ENCODE measurements at places on chromosomes 3 and 15.

DNA sequence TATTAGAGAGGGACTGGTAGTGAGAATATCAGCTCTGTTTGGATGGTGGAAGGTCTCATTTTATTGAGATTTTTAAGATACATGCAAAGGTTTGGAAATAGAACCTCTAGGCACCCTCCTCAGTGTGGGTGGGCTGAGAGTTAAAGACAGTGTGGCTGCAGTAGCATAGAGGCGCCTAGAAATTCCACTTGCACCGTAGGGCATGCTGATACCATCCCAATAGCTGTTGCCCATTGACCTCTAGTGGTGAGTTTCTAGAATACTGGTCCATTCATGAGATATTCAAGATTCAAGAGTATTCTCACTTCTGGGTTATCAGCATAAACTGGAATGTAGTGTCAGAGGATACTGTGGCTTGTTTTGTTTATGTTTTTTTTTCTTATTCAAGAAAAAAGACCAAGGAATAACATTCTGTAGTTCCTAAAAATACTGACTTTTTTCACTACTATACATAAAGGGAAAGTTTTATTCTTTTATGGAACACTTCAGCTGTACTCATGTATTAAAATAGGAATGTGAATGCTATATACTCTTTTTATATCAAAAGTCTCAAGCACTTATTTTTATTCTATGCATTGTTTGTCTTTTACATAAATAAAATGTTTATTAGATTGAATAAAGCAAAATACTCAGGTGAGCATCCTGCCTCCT is 87.2 kb downstream of the TGFBR2 start:
- DNase-seq = peak; percentile 48

DNA sequence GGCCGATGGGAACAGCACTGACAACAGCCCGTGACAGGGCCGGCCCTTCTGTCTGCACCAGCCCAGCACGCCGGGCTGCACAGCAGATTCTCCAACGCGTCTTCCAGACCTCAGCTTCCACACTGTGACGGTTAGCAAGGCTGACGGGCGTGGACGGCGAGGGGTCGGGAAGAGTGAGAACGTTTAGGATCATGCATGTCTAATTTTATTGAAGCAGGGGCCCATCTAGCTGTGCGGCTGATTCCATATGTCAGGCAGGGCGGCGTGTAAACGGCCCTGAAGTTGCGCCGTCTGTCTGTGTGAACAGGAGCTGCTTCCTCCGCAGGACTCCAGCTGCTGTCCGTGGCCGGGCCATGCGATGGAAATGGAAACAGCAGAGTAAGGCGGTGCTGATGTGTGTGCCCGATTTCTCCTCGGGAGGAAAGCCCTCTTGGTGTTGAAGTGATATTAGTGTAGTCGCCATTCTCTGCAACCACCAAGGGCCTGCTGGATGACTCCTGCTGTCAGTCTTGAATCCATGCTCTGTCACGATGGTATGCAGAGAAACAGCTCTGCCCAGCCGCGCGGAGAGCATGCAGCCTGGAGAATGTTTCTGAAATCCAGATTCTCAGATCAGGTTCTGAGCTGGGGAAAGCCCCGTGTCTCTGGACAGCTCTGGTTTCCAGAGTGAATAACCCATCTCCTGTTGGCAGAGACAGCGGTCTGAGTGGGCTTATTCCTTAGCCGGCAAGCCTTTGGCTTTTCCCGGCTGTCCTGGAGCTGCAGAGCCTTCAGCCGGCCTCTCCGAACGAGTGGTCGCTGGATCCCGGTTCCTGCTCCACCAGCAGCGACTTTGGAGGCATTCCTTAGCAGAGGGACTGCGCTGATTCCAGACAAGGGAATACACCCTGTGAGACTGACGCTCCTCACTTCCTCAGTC is 158.1 kb upstream of the UBE3A start:
- DNase-seq = no peak

- DNase-seq = no peak
Observed at GRCh38 chr15:20358779-20359414, 182.7 kb downstream of the GOLGA6L6 start.

GRCh38 chr15:43204016-43204901 is 16.6 kb downstream of the EPB42 start:
- DNase-seq = peak; percentile 57

GRCh38 chr3:5186089-5186857 is 1.2 kb upstream of the EDEM1 start:
- DNase-seq = peak; percentile 86

GRCh38 chr3:32398531-32398930 is 6.9 kb downstream of the CMTM7 start:
- DNase-seq = peak; percentile 81

DNA sequence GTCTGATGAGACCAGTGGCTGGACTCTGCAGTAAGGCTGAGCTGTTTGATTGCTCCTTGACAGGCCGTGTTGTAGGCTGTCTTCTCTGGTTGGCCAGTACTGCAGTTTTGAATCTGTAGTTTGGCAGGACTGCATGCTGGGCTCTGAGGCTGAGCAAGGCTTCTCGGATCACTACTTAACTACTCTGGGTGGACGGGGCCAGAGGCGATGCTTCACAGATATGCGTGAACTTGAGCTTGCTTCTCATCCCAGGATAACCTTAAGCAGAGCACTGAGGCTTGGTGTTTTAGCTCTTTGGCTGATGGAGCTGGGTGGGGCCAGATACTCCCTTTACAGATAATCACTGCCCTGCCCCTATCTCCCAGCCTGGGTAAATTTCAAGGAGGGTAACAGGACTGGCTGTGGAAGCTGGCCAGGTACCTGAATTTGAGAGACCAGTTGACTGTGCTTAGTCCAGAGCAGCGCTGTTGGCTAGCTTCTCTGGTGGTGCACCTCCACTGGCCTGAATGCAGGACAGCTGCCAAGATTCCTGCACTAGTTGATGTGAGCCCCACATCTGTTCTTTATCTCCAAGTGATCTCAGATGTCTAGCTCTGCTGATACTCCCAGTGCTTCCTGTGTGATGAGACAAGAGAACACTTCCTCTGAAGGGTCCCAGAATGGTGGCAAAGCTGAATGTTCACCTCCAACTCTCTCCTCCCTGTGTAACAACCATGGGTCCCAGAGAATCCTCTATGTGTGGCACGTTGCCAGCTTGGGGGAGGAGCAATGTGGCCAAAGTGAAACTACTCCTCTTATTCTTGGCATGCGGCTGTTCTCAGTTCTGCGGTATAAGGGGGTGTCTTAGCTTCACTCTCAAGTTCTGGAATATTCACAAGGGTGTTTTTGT is 37.9 kb downstream of the RPL39L start:
- peak; percentile 36 for DNase-seq

- DNase-seq = peak; percentile 34
Observed at GRCh38 chr3:31880020-31880419, 101.0 kb downstream of the OSBPL10 start.

DNA sequence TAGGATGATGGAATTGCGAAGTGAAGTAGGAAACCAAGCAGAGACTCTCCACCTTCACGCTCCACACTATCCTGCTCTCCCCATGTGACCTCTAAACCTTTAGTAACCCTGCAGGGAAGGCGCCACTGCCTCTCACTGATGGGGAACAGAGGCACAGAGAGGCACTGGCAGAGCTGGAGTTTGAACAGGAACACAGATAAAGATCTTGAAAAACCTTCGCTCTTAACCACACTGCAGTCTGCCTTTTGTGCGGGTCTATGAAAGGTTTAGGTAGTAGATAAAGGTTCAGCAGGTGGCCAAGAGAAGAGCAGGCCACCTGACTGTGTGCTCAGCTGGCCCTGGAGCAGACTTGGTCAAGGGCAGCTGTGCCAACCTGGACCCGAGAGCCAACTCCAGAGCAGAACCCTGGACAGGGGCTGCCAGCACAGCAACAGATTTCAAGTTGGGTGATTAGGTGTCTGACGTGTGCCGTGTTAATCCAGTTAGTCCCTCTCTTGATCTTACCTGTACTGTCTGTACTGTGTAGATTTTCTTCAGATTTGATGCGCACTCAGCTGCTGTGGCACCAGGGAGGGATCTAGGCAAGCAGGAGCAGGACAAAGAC is 15.2 kb downstream of the EIF4E3 start:
- DNase-seq = no peak

- DNase-seq = no peak
Observed at GRCh38 chr3:43363621-43364266, 77.4 kb downstream of the SNRK start.

GRCh38 chr3:159238646-159239045 is 436.8 kb downstream of the MFSD1 start:
- DNase-seq = no peak

DNA sequence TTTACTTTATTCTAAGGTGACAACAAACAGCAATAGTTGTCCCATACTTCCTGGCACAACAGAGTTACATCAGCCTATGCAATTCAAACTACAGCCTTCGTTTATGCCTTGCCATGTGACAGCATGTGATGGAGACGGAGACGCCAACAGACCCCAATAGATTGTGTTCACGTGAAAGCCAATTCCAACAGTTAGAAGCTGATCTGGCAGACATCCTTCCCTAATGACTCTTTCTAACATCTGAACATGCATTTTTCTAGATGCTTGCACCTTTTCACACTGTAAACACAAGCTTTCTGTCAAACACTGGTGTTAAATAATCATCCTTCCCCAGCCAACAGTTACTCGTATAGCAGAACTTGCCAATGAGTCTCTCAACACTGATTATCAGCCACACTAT is 694.4 kb upstream of the ALCAM start:
- DNase-seq = no peak

GRCh38 chr3:172904711-172905373 is 154.3 kb downstream of the ECT2 start:
- DNase-seq = no peak

DNA sequence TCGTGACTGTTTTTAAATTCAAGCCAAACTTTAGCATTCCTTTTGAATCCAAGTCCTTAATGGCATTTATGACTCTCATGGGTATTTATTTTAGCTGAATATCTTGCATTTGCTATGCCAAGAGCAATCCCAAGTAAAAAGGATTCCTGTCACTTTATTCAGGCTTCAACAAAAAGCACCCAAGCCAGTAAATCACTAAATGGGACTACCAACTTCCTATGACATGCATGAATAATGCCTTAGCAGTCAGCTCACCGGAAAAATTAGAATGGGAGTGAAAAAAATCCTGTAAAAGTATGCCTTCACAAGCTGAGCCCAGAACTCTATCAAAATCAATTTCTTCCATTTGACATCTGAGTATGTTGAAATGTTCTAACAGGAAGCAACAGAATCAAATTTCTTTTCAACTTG is 1297.9 kb downstream of the ROBO2 start:
- no peak for DNase-seq

GRCh38 chr3:42732829-42733459 is 30.3 kb upstream of the HHATL start:
- no peak for DNase-seq

DNA sequence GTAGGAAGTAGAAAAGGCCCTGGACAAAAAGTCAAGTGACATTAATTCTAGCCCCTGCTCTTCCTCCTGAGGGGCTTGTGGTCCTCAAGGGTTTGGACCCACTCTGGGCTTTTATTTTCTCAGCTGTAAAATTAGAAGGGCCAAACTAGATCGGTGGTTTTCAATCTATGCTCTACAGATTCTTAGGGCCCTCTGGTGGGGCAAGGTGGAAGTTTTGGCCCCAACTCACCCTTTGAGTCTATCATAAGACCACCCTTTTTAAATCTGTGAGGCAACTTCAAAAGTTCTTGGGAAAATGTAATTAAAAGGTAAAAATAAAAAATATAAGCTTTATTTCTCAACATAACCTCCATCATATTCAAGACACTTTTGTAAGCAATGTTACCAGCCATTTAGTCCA is 25.6 kb upstream of the CFAP161 start:
- no peak for DNase-seq

- peak; percentile 55 for DNase-seq
Observed at GRCh38 chr3:37308247-37308646, 133.9 kb upstream of the LRRFIP2 start.

DNA sequence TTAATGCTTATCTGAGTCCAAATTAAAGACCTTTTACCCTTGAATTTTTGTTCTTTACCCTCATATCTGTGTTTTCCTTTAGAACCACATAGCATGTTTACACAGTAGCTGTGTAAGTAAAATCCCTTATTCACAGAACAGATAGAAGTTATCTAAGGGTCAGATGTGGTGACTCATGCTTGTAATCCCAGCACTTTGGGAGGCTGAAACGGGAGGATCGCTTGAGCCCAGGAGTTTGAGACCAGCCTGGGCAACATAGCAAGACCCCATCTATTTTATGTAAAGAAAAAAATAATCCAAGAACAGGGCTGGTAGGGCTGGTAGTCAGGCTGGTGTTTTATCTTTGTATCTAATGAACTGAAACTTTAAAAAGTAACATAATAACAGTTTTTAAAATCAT is 23.2 kb downstream of the NXPE3 start:
- no peak for DNase-seq

DNA sequence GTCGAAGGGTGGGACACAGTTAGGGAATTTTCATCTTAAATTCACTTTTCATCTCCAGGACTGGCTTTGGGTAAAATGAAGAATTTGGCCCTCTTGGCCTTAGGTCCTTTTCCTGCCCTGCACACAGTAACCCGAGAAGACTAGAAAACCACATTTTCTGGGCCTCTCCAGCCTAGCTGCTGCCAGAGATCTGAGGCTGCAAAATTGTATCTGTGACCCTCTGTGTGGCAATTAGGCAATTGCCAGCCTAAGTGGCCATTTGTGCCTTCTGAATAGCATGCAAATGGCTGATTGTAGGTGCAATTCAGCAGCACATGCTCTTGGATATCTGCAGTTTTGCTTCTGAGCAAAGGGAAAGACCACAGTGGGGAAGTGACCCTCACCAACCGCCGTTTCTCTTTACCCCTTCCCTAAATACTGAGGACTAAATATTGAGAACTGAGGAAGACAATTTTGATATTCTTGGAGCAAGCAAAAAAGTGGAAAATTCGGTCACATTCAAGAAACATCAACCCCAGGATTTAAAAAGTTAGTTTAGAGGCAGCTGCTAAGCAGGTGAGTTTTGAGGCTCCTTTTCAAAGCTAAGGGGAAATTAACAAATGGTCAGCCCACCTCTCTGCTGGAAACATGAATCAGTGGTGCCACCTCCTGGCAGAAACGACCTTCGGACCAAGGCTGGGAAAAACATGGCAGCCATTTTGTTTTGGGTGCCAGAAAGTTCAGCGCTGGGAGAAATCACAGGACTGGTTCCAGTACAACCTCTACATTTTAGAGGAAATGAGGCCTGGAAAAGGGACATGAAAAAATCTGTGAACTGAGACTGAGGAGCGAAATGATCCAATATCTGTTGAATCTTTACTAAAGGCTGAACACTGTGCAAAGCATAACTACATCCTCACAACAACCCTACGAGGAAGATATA is 56.6 kb upstream of the PRTG start:
- peak; percentile 43 for DNase-seq

DNA sequence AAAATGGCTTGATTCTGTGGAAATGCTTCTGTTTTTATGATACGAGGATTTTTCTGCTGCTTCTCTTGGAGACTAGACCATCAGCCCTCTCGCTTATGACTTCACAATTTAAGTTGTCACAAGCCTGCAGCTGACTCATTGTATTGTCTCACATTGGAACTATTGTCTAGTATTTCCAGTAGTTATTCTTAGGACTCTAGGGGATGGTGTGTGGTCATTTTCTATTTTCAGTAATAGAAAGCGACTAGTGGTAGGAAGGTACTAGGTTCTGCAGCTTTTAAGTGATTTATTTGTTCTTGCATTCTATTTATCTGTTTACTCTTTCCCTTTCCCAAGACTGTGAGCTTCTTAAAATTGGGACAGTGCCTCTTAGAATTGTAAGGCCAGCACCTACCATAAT is 66.3 kb upstream of the CRTC3 start:
- DNase-seq = peak; percentile 72

- no peak for DNase-seq
Observed at GRCh38 chr3:129701161-129701560, 94.7 kb upstream of the PLXND1 start.

GRCh38 chr3:152195206-152195605 is 73.5 kb upstream of the MBNL1 start:
- DNase-seq = no peak

GRCh38 chr3:140250010-140250855 is 315.2 kb downstream of the CLSTN2 start:
- no peak for DNase-seq

- DNase-seq = no peak
Observed at GRCh38 chr3:59759298-59760031, 709.6 kb upstream of the CFAP20DC start.
